Hepatocyte (in vitro differentiated cells): ENCODE measurements at places on chromosomes 11 and 22.

- no peak for DNase-seq
These were observed 43.5 kb upstream of the CCDC179 start for GRCh38 chr11:22903782-22904181.

DNA sequence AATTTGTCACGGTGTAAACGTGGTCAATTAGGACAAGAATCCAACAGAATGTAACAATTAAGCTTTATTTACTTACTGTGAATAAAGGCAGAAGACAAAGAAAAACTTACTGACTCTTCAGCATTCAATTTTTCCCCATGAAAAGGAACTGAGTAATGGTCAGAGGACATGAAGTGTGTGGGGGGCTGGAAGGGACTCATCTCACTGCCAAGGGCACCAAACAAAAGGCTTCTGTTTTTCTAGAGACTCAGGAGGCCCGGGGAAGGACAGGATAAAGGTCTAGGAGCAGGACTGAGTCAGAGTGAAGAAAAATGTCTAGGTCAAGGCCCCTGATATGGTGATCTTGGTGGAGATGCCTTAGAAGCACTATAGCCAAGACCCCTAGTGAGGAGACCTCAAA is 564.2 kb upstream of the ANO5 start:
- no peak for DNase-seq

- DNase-seq, result no peak
These were observed 180.7 kb downstream of the MPPED1 start for GRCh38 chr22:43592476-43592875.

DNA sequence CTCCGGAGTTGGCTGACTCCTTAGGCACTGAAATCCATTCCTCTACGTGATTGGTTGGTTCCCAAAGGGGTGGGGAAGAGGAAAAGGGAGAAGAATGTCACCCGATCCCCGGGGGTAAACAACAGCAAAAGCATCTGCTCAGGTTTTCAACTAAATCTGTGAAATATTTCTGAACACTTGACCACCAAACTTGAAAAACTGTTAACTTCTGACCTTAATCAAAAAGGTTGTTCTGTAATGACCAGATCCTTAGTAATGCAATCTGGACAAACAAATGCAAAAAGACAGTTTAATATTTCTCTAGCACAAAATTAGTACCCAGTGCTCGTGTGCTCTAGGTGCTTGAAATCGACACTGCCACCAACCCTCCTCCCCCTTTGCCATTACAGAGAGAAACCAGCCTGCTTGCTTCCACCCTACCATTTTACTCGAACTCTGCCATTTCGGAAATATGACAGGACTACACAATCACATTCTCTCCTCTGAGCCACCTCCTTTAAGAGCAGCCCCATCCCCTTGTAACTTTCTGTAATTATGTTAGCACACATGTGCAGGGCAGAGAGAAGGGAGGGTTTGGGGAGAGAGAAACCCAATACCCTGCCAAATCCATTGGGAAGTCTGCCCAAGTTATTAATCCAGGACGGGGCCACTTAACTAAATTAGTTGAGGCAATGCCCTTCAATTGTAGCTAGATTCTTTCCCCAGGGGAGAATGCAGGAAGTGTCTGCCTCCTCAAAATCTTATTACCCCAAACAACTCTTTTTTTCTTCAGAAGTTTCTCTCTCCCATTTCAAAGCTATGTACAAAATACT is 113.8 kb downstream of the RBFOX2 start:
- peak; percentile 90 for DNase-seq

- DNase-seq, result no peak
These were observed 90.7 kb downstream of the SNX19 start for GRCh38 chr11:130825561-130825960.

- DNase-seq, result no peak
These were observed 23.9 kb downstream of the TMEM123 start for GRCh38 chr11:102428696-102429095.

GRCh38 chr11:79671401-79671800 is 230.6 kb upstream of the TENM4 start:
- no peak for DNase-seq

- DNase-seq, result peak; percentile 88
These were observed 6.3 kb downstream of the ARHGEF17 start for GRCh38 chr11:73314117-73314961.

DNA sequence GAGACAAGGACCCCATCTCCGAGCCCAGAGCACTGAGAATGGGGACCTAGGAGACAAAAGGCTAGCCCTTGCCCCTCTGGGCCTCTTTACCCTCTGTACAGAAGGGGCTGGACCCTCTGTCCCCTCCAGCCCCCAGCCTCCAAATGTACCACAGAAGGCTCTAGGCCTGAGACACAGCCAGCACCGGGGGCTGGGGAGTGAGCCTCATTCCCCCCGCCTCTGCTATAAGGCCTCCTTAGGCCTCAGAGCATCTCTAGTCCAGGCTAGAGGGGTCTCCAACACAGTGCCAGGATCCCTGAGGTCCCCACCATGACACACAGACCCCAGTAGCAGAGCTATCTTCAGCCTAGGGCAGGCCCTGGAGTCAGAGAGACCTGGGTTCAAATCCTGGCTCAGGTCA is 4.8 kb downstream of the SMTN start:
- DNase-seq, result no peak

GRCh38 chr11:46706886-46707285 is 6.1 kb downstream of the ZNF408 start:
- DNase-seq, result no peak

GRCh38 chr22:31079095-31079642 is 1.9 kb upstream of the SMTN start:
- DNase-seq, result peak; percentile 90

- no peak for DNase-seq
These were observed 14.5 kb downstream of the LRRC32 start for GRCh38 chr11:76656050-76656531.

GRCh38 chr11:67351275-67352005 is 1.9 kb downstream of the POLD4 start:
- DNase-seq, result peak; percentile 90

- no peak for DNase-seq
These were observed 506 bp downstream of the MCM5 start for GRCh38 chr22:35400501-35400790.

DNA sequence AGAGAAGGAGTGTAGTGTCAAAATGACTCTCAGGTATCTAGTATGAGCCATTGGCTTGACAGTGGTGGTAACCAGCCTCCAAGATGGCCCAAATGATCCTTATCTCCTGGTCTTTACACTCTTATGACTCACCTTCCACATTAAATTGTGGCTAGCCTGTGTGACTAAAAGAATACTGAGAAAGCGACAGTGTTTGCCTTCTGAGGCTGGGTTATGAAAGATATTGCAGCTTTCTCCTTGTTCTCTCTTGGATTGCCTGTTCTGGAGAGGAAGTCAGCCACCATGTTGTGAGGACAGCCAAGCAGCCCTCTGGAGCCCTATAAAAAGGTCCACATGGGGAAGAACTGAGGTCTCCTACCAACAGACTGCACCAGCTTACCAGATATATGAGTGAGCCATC is 15.8 kb downstream of the C11orf71 start:
- DNase-seq, result no peak

DNA sequence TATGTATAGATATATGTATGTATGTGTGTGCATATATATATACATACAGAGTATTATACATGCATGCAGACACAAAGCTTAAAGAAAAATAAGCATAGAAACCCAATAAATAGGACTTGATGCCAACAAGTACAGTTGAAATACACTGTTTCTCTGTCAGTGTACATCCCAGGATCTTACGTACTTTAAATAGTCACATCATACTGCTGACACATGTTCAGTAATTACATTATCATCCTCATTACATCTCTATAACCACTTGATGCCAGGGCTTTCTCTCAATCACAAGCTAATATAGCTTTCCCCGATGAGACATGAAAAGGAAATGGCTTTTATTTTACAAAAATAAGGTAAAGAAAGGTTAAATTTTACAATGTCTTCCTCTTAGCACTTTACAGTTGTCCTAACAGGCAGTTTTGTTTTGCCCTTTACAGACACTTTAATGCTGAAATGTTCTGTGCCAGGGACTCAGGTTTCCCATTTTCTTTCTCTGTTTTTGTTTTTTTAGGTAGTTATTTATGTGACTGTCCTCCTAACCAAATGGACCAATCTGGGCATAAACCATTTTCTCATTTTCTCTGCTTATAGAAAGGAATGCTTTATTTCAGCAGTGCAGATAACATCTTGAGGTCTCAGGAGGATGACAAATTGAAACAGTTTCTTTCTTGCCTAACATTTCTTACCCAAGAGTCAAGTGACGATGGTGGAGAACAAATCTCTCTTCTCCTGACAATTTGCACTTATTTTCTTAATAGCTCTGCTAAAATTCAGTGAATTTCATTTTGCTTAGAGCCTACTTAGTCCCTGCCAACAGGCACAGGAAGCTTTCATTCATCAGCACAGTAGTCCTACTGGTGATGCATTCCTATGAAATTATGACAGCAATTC is 350.2 kb downstream of the TTC28 start:
- DNase-seq, result no peak

DNA sequence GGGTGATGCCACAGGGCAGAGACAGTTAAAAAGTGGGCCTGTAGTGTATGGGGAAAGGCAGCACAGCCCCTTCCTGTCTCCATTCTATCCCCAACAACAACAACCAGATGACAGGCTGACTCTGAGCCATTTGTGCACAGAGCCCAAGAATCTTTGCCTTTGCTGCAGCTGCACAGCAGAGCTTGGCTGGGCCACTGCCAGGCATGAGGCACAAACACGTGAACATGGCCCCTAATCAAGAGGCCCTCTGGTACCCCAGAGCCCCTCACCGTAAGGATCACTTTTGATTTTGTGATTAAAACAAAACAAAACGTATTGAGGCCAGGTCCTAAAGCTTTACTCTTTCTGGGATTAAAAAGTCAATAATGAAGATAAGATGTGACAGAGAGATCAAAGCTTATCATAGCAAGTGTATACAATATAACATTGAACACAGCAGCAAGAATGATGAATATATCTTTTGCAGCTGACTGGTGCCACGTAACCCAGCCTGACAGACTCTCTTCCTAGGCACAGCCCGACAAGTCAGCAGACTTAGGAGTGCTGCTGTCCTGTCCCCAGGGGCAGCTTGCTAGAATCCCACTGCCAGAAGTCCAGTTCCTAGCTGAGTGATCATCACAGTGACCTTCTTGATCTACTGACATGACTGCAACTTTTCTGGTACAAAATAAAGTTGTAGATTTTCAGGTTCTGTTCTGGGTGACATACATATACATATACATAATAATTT is 117.8 kb downstream of the SERGEF start:
- DNase-seq, result no peak

- no peak for DNase-seq
These were observed 90.4 kb downstream of the ABTB2 start for GRCh38 chr11:34267417-34267816.

GRCh38 chr11:18650859-18651557 is 16.9 kb upstream of the SPTY2D1 start:
- peak; percentile 60 for DNase-seq

DNA sequence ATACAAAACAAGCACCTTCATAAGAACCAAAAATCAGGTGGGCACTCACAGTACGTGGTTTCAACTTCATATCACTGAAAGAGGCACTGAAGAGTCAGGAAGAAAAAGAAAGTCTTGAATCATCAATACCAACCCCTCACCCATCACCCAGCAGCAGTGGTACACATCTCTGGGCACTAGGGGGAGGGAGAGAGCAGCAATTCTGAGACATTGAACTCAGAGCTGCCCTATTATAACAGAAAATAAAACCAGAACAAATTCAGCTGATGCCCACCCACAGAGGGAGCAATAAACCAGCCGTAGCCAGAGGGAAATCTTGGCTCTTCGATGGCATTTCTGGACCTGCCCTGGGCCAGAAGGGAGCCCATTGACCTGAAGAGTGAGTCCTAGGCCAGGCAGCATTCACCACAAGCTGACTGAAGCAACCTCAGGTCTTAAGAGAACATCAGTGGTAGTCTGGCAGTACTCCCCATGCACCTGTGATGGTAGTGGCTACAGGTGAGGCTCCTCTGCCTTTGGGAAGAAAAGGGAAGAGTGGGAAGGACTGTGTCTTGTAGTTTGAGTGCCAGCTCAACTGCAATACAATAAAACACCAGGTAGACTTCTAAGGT is 42.2 kb upstream of the FAM181B start:
- DNase-seq, result peak; percentile 30

DNA sequence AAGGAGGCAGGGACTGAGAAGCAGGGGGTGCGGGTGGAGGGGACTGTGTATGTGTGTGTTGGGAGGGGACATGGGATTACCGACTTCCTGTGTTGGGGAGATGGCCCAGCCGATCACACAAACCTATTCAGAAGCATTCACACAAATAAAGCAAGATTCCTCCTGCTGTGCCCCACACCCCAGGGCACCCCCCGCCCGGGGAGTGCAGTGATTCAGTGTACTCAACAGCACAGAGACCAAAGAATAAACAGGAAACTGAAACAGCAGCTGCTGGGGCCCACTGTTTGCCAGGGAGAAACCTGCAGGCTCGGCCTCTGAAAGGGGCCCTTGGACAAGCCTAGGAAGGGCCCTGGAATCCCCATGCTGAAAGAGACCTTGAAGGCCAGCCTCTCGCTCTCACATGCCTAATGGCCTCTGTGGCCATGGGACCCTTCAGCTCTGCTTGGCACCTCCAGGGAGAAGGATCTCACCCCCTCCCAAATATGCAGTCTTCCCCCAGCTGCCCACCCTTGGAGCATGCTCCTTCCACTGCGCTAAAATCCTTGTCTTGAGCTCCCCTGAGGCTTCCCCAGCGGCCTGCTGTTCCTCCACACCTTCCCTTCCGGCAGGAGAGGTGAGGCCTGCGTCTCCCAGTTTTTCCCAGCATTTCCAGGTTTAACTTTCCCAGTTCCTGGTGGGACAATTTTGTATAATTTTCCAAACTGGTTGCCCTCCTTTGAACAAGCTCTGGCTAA is 72.9 kb downstream of the CSNK2A3 start:
- peak; percentile 23 for DNase-seq

GRCh38 chr22:25021976-25022711 is 69.6 kb downstream of the KIAA1671 start:
- DNase-seq, result no peak

DNA sequence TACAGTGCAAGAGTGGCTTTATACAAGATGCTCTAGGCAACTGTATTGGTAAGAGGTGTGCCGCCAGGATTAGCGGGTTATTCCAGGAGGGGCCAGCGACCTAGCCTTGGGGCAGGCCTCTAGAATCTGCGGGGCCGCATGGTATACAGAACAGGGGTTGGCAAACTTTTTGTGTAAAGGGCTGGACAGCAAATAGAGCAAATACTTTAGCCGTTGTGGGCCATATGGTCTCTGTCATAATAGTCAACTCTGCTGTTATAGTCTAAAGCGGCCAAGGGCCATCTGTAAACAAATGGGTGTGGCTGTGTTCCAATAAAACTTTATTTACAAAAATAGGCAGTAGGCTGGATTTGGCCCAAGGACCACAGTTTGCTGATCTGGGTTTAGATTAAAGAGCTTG is 32.6 kb downstream of the FBLN1 start:
- peak; percentile 31 for DNase-seq

- DNase-seq, result no peak
These were observed 57.6 kb downstream of the REXO2 start for GRCh38 chr11:114496915-114497314.

GRCh38 chr11:9187616-9188015 is 77.5 kb downstream of the DENND5A start:
- DNase-seq, result no peak
